ENCODE measurements at places on chromosomes 11 and 22. TPM values are rescaled to one million over a fixed set of nuclear protein-coding genes. Genes with fewer than 3 reads are reported as not detected.

DNA sequence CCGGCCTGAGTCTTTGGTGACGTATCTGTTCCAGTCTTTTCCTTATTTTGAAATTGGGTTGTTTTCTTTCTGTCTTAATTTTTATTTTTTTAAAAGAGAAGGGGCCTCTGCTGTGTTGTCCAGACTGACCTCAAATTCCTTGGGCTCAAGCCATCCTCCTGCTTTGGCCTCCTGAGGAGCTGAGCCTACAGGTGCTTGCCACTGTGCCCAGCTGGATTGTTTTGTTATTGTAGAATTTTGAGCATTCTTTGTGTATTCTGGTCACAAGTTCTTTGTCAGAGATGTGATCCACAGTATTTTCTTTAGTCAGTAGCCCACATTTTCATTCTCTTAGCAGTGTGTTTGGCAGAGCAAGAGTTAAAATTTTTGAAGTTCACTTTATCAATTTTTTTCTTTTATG is 100.1 kb downstream of the ATXN10 start:
- no peak for DNase-seq

The PLEKHA7 gene
- total RNA-seq, result 3.6 TPM

DNA sequence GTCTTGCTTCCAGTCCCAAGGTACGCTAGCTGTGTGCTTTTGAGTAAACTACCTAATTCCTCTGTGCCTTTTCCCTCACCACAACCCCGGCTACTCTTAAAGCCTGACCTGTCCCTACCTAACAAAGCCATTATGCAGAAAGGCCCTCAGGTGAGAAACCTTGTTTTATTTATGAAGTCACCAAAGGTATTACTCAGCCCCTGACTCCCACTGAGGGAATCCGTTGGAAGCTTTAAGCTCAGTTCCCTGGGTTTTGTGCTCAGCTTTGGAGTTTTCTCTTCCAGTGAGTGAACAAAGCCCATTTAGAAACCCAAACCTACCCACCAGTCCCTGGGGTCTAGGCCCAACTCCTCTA is 90.9 kb downstream of the APIP start:
- no peak for DNase-seq

- no peak for DNase-seq
These were observed 99.3 kb upstream of the GAL start for GRCh38 chr11:68584991-68585524.

GRCh38 chr11:123098990-123099389 is 37.1 kb upstream of the HSPA8 start:
- DNase-seq, result no peak

The PIH1D2 gene
- total RNA-seq, result 2.5 TPM

The SCGB1D2 gene
- total RNA-seq, result not detected

- no peak for DNase-seq
These were observed 21.8 kb downstream of the CLMP start for GRCh38 chr11:123173040-123173855.

- DNase-seq, result no peak
These were observed 73.7 kb downstream of the JAM3 start for GRCh38 chr11:134142536-134142935.

The ANO5 gene
- total RNA-seq, result not detected

DNA sequence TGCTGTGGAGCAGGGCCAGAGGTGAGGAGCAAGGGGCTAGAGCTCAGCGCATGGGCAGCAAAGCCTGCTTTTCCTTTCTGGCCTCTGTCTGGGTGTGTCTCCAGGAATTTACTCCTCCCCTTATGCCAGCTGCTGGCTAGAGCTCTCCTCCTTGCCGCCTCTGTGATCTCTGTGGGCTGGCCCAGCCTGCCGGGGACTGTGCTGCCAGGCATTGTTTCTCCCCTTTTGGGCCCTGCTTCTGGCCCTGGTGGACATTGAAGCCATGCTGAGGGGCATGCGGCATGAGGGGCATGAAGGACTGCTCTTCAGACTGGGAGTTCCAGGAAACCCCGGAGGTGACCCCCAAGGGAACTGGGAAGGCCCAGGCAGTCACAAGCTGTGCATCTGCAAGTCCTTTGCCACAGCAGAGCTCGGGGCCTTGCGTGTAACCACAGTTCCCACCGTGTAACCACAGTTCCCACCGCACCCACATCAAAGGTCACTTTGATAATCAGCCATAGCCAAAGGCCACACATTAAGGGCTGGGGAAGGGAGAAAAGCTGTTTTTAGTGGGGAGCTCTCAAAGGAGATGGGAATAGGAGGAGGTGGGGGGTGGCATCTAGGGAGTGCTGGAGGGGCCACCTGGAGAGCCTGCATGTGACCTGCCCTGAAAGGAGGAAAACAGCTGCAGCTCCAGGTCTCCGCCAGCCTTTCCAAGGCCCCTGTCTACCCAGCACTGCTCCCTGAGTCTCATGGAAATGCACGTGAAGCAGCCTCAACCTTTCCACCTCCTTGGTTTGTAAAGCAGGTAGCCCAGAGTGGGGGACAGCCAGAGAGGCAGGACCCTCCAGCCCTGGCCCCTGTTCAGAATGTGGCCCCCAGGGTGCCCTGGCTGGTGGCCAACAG is 62.3 kb downstream of the PPFIBP2 start:
- DNase-seq, result peak; percentile 66

Data from activated naive CD4-positive, alpha-beta T cell treated with anti-CD3 and anti-CD28 coated beads, Interleukin-2, amount 50 U/mL, for 72 hours (primary cell).